ENCODE measurements at places on chromosomes 5 and 9.

- no peak for DNase-seq
These were observed 459.3 kb upstream of the ZNF608 start for GRCh38 chr5:125205601-125206225.

DNA sequence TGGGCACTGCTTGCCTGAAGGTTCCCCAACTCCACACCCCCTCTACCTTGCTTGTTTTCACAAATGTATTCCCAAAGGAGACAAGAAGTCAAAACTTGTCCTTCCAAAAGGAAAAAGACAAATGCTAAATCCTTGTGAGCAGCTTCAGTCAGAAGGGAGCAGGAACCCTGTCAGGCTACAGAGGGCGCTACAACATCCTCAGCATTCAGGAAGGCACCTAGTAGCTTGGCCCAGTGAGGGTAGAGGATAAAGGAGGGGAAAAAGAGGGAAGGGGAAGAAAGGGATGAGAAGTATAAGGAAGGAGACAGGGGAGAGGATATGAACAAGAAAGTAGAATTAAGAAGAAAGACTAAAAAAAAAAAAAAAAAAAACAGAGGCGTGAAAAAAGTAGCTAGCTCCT is 97.5 kb downstream of the MLLT3 start:
- no peak for DNase-seq

DNA sequence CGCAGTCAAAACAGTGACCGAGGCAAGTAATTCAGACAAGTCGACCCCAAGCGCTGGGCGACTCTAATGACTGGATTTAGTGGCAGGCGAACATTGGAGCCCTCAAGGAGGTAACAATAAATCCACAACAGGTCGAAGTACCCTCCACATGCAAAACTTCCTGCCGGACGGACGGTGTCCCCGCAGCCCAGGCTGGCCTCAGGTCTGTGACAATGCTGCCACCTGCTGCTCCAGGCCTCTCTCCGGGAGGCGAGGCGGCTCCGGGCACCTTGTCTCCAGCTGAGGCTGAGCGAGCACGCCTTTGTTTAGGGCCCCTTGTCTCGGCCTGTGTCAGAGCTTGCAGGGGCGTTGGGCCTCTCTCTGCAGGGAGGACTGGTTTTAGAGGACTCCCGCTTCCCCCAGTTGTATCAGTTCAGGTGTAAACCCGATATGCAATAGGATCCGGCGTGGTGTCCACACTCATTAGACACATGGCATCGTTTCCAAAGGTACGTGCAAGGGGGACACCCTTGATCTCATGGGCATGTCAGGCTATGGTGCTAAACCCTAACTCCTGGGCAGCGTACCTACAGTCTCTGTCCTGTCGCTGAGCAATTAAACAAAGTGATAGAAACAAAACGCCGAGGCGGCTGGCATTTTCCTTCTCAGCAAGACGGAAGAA is 628.0 kb upstream of the ADAMTS16 start:
- no peak for DNase-seq

DNA sequence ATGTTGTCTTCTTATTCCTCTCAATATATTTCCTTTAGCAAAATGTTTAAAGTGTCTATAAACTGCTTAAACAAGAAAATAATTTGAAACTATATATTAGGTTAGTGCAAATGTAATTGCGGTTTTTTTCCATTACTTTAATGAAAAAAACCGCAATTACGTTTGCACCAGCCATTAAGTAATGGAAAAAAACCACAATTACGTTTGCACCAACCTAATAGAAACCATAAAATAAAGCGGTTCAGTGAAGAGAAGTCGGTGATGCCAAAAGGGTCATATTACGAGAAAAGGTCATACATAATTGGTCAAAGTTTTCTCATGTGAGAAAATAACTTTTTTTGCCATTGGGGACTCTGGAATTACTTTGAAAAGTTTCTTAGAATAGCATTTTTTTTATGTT is 385.6 kb upstream of the ST8SIA4 start:
- DNase-seq: no peak

- peak; percentile 38 for DNase-seq
These were observed 58.2 kb upstream of the GGTA1 start for GRCh38 chr9:121557581-121558447.

DNA sequence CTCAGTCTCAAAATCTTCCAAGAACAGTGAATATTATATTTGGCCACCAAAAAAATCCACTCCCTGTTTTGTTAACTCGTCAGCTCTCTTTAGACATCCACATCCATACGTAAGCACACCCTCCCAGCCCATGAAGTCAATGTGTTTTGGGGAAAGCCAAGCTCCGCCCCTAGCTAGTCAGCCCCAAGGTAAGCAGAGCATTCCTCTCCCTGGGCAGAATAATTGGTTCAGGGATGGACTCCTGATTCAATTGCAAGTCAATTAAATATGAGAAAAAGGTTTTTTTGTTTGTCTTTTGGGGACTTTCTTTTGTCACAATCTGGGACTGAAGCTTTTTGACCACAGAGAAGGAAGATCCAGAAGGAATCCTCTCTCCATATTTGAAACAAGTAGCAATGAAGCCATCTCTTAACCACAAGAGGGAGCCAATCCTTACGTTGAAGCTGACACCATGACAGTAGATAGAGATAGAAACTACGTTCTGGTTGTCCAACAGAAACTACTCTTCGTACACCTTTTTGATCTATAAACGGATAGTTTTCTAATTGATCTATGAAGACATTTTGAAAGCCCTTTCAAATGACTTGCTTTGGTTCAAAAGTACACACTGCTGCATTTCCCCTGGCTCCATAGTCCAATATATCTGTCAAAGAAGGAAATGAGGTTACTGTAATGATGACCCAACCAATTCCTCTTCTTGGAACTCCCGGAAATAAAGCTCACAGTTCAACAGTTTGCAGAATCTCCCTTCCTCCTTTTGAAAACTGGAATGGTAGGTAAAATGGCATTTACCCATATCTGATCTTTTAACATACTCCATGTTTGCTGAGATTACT is 166.4 kb downstream of the TLE1 start:
- no peak for DNase-seq

DNA sequence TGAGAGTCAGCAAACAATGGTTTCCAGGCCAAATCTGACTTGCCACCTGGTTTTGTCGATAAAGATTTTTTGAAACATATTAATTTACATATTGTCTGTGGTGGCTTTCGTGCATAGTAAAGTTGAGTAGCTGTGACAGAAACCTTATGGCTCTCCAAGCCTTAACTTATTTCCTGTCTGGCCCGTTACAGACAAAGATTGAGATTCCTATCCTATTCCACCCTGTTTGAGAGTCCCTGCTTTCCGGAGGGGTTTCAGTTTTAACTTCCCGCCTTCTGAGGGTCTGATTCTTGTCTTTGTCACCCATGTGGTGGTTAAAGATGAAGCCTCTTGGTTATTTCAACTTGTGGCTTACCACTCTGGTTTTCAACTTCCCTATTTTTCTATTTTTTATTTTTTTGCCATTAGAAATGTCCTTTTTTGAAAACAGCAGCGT is 11.4 kb downstream of the OTULIN start:
- no peak for DNase-seq

GRCh38 chr5:56282216-56282615 is 49.1 kb upstream of the ANKRD55 start:
- DNase-seq: no peak

GRCh38 chr9:109780453-109781033 is 545 bp downstream of the PALM2AKAP2 start:
- DNase-seq: no peak

GRCh38 chr9:101708855-101709254 is 29.6 kb downstream of the GRIN3A start:
- no peak for DNase-seq

DNA sequence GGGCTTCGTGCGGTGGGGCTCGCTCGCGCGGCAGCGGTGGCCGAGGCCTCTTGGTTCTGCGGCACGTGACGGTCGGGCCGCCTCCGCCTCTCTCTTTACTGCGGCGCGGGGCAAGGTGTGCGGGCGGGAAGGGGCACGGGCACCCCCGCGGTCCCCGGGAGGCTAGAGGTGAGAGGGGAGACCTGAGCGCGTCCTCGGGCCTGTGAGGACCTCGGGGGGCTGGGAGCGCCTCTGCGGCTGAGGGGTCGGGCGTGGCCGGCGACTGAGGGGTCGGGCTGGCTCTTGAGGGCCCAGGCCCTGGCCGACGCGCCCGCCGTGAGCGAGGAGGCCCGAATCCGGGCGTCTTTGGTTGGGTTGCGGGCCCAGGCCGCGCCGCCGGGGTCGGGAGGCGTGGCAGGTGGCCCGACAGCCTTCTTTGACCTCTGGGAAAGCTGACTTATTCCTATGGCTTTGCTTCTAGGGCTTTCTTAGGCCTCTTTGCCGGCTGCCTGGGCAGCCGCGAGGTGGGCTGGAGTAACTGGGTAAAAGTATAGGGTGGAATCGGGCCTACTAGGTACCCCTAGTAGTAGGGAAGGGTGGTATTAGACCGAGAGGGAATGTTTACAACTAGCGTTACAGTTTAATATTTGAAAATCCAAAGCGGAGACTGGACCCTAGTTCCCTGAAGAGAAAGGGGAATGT is at the start of gene CANX:
Gene CANX (plus strand): TSS at position 33 of the 681 bp plus-strand sequence. CDS start 6,715 bp downstream, outside the sequence.
- DNase-seq: peak; percentile 67

GRCh38 chr5:146290318-146290717 is 48.3 kb upstream of the POU4F3 start:
- DNase-seq: no peak

DNA sequence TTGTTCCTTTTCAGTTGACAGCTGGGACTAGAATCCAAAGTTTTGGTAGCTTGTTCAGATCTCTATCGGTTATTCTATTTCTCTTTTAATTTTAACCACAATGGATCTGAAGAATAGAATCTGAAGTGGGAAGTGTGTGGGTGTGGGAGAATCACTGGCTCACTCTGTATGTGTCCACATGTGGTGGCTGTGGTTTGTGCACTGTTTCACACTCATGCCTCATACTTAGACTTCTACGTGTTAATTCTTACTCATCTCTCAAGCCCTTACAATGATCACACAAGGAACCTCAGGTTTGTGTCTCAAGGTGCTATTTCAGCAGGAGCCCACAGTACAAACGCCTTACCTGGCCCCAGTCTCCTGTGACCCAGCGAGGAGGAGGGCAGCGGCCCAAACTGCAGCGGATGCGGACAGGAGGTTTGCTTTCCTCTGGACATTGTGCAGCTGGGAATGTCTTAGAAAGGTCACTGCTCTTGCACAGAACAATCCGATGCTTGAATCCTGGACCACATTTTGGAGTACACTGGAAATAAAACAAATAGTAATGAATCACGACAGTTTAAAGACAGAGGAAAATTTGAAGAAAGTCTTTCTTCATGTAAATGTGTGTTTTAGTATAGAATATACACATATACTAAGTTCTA is 309.1 kb downstream of the ADAMTS6 start:
- DNase-seq: no peak

DNA sequence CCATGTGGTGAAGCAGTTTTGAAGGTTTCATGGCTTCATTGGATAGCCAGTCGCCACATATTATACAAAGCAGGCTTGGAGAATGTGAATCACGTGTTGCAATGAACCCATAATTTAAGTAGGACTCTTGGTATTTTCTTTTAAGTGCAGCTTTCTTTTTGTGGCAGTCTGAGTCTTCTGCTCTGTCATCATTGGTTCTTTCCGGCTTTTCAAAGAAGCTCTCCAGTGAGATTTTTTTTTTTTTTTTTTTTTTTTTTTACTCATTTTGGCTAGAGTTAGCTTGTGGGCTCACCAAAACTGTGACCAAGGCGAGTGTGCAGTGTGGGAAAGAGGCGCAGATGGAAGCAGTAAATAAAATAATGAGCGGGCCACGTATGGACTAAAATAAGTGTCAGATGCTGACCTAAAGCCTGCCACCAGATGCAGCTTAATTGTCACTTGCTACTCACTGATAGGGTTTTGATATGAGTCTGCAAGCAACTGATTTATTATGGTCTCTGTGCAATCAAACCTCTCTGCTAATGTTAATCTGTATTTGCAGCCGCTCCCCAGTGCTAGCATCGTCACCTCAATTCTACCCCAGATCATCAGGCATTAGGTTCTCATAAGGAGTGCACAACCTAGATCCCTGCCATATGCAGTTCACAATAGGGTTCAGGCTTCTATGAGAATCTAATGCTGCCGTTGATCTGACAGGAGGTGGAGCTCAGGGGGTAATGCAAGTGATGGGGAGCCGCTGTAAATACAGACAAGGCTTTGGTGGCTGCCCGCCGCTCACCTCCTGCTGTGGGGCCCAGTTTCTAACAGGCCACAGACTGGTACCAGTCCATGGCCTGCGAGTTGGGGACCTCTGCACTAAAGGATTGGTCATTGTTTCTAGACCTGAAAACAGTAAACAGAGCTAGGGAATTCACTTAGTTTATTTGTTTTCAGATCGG is 45.5 kb upstream of the LARP1 start:
- DNase-seq: no peak

GRCh38 chr9:33114746-33115145 is 38.3 kb upstream of the SMU1 start:
- no peak for DNase-seq

- DNase-seq: no peak
These were observed 31.7 kb upstream of the CCL21 start for GRCh38 chr9:34741628-34742027.

GRCh38 chr5:154179846-154180710 is 10.5 kb upstream of the GALNT10 start:
- no peak for DNase-seq

DNA sequence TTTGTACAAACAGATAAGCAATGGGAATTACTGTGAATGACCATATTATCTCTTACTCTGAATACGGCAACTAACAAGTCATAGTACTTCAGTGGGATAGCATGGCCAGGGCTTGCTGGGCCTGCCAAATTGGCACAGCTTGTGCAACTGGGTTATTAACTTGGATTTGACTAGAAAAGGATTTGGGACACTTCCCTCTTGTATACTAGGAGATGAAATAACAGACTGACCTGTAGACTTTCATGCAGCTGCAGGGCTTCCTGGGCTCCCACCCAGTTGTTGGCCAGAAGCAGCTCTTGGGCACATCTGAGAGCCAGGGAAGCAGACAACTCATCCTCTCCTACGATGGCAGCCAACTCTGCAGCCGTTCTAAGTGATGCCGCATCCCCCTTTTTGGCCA is 39.8 kb downstream of the CNOT8 start:
- no peak for DNase-seq

DNA sequence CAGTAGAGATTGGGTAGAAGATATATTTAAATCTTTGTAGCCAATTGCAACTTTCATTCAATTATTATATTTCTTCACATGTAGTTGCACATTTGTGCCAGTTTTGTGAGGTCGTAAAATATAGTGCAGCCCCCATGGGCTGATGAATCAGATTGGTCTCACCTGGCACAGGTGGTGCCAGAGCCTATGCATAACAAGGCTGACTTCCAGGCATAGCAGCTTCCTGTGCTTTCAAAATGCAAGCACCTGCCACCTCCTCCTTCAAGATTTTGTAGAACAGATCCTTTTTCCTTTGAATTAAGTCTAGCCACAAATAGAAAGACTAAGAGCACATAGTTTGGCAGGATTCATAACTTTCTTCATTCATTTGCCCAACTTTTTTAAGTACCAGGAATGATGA is 87.1 kb downstream of the STARD4 start:
- DNase-seq: no peak

Data from C1 segment of cervical spinal cord (tissue), 14 donors.